ENCODE measurements at places on chromosomes 5 and 9.

- DNase-seq = no peak
These were observed 136.3 kb downstream of the ACTBL2 start for GRCh38 chr5:57346328-57346727.

- no peak for DNase-seq
These were observed 138.7 kb upstream of the GRHPR start for GRCh38 chr9:37283730-37284325.

- DNase-seq = no peak
These were observed 25.2 kb upstream of the CTSV start for GRCh38 chr9:97064176-97064575.

DNA sequence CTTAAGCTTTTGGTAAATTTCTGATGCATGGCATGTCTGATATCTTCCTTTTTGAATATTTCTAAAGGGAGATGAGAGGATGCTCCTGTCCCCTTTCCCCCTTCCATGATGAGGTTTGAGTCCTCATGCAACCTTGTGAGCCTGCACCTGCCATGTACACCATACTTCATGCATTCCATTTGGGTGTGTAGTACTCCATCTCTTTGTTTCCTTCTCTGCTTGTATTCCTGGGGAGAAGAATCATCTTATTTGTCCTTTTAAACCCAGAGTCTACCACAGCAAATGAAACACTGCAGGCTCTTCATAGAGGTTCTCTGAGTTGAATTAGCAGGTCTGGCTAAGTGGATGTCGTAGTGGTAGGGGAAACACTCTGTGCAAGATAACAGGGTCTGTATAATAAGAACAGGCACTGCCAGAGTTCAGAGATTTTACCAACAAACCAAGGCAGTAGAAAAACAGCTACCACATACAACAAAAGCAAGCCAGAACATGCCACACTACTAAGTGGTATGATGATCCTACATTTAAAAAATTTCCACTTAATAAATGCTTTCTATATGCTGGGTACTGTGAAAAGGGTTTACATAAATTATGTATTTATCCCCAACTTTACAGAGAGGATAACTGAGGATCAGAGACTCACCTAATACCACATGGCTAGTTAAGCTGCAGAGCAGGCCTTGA, 439.8 kb upstream of the GRIA1 start:
- DNase-seq = no peak

DNA sequence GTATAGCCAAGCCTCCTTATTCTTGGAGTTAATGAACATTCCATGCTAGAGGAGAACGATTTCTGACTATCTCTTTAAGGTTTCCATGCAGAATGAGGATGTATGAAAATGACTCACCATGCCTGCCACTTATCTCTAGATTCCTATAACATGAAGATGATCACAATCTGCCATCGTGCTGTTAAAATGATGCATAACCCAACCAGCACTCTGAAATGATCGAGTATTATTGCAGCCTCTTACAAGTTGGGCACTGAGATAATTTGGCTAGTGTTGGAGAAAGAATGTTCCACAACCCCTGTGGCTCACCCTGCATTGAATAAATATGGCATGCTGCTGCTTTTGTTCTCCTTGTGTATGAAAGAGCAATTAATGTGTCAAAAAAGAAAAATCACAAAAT, 1143.6 kb upstream of the WWC1 start:
- DNase-seq = no peak

DNA sequence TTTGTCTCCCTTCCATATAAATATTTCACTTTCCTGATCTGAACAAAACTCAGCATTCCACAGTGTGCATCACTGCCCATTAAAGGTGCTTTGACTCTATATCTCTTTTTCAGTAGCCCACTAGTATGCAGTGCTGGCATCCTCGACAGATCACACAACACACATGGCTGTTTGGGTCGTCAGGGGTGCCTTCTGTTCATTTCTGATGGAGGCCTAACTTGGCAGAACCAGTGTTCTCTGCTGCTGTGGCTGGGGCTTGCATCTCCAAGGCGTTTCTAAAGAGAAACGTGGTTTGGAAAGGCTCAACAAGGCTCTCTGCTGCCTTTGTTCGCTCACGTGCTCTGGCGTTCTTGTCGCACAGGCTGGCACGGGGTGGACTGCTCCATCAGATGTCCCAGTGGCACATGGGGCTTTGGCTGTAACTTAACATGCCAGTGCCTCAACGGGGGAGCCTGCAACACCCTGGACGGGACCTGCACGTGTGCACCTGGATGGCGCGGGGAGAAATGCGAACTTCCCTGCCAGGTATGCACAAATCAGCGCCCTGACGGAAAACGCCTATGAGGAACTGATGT, 97.7 kb upstream of the PRRC1 start:
- DNase-seq = no peak

Measured in endothelial cell (in vitro differentiated cells).